ENCODE measurements at places on chromosomes 12 and 14.
A peak's percentile ranks its signal among the peaks of the same experiment; 100 is the strongest.

DNA sequence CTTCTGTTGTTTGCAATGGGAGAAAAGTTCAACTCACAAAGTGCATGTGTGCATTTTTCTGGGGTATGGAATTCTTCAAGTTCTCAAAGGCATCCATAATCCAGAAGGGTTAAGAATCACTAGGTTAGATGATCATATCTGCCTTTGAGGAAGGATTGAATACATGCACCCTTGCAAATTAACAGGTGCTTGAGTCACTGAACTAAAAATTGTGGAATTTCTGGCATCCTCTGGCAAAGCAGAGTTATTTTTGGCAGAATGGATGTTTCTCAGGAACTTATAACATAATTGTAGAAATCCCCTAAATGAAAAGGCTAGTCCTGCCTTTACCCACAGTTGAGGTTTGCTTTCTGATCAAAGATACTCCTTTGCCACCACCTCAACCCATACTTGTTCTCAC, 136.5 kb upstream of the DYRK2 start:
- peak; percentile 33 for DNase-seq

DNA sequence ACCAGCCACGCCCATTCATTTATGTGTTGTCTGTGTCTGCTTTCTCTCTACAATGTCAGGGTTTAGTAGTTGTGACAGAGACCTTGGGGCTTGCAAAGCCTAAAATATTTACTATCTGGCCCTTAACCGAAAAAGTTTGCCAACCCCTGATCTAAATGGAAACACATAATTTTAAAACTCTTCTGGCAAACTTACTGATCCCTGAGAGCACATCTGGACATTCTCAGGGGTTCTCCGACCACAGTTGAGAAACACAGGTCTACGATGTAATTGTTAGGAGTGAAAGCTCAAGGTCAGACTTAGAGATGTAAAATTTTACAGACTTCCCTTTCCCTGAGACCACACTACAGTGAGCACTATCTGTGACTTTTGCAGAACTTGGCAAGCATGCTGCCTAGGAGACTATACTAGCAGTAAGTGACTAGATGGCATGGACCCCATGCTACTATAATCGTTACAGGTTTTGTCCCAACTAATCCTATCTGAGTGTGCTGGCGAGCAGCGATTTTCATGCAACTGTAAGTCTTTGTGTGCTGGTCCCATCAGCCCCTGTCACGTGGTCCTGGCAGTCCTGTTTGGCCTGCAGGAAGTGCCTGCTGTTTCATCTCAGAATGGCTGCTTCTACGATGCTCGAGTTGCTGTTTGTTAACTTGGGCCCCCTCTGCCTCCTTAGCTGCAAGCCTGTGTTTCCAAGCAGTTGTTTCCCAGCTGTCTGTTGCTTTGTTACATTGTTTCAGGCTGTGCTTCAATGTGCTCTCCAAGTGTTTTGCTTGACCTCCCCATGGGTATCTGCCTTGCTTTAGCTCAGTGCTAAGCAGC, 21.6 kb downstream of the TMTC2 start:
- no peak for DNase-seq

DNA sequence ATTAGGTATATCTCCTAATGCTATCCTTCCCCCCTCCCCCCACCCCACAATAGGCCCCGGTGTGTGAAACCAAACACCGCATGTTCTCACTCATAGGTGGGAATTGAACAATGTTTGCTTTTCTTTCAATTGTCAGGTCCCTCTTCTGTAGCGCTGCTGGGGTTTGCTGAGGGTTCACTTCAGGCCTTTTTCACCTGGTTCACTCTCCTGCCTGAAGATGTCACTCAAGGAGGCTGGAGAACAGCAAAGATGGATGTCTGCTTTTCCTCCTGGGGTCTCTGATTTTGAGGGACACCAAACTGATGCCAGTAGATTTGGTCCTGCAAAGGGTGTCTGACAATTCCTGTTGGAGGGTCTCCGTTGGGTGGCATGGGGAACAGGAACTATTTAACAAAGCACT, 35.8 kb downstream of the KLRK1 start:
- no peak for DNase-seq

- DNase-seq: peak; percentile 57
Observed at GRCh38 chr12:89782807-89783206, 74.2 kb upstream of the ATP2B1 start.

DNA sequence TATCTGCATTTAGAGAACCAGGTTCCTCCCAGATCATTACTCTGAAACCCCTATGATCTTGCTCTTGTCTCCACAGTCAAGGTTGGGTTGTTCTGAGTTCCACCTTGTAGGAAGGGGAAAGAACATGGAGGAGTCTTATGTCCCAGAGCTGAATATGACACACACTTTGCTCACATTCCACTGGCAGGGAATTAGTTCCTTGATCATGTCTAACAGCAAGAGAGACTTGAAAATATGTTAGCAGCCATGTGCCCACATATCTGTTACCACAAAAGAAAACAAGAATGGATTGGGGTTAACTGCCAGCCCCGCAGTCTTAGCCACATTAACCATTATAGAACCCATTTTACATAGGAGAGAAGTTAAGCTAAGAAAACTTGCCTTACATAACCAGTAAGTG, 71.1 kb upstream of the MDM1 start:
- peak; percentile 69 for DNase-seq

- DNase-seq: peak; percentile 89
Observed at GRCh38 chr14:49940808-49941421, 48.0 kb downstream of the ARF6 start.

DNA sequence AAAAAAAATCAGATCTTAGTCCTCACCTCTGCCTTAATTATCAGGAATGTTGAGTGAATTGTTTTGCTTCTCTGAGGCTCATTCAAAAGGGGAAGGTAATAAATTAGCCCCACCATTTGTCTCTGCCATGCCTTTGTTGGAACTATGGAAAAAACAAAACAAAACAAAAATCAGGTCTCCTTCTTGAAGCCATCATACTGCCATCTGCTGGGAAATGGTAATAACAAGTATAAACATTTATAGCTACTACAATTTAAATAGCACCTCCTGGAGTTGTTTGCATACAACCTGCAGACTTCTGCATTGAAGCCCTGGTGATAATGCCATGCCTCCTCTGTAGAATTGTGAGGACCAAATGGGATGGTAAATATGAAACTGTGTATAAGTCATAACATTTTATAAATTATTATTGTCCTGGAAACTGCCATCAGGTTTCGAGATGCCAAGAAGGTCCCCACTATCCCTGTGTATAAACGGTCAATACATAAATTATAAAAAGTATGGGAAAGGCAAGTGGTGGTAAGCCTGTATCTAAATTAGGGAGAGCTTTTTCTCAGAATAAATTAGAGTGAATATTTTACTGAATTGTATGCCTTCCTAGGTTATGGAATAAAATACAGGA, 87.2 kb upstream of the FGD4 start:
- DNase-seq: peak; percentile 89

DNA sequence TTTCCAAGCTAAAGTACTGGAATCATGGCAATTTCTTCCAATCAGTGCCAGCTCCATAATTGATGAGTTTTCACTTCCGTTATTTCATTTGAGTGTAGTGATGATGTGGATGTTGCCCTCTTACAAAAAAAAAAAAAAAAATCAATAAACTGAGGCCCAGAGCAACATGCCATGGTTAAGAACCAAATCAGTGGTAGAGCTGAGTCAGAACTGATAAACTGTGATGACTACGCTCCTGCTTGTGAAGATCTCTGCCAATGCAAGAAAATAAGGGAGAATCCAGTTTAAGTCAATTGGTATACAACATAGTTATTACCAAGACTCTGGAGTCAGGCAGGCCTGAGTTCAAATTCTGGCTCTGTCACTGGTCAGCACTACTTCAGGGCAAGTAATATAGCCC, 102.7 kb downstream of the GPR135 start:
- no peak for DNase-seq

DNA sequence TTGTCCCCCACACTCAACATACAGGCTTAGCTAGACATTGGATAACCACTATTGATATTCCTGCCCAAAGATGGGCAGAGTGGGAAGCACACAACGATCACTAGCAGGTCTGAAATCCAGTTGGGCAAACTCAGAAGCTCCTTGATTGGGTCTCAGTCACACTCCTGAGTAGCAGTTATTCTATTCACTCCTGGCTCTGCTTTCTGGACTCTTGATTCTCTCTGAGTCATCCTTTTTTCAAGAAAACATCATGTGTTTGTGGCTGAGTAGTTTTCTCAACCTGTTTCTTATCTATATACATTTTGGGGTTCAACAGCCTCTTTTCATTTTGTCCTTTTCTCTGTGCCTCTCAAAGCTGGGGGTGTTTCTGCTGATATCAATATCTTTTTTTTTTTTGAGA, 46.0 kb upstream of the MANSC4 start:
- peak; percentile 49 for DNase-seq

DNA sequence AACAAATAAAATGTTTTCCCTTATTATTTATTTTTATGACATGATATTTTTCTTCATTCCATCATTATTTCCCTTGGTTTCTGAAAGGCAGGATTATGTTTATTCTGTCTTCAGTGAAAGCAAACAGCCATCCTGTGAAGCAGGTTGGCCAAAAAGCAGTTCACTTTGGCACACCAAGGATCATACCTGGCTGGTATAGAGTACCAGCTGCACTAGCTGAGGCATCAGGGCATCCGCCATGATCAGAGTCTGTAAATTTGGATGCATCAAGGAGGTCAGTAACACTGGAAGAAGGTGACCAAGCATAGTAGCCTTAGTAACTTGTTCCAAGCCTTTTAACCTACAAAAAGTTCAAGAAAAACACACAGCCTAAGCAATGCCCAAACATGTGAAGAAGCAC, 123.3 kb downstream of the HECTD4 start:
- no peak for DNase-seq

- no peak for DNase-seq
Observed at GRCh38 chr12:265096-265495, 2.5 kb upstream of the SLC6A13 start.

- peak; percentile 7 for DNase-seq
Observed at GRCh38 chr12:123270214-123271000, 1.2 kb downstream of the CDK2AP1 start.

GRCh38 chr14:92502541-92503286, 10.9 kb upstream of the RIN3 start:
- DNase-seq: no peak

Measured in renal cortical epithelial cell (primary cell).